ENCODE measurements at places on chromosomes 11 and 22. TPM values are rescaled to one million over a fixed set of nuclear protein-coding genes. Genes with fewer than 3 reads are reported as not detected.

DNA sequence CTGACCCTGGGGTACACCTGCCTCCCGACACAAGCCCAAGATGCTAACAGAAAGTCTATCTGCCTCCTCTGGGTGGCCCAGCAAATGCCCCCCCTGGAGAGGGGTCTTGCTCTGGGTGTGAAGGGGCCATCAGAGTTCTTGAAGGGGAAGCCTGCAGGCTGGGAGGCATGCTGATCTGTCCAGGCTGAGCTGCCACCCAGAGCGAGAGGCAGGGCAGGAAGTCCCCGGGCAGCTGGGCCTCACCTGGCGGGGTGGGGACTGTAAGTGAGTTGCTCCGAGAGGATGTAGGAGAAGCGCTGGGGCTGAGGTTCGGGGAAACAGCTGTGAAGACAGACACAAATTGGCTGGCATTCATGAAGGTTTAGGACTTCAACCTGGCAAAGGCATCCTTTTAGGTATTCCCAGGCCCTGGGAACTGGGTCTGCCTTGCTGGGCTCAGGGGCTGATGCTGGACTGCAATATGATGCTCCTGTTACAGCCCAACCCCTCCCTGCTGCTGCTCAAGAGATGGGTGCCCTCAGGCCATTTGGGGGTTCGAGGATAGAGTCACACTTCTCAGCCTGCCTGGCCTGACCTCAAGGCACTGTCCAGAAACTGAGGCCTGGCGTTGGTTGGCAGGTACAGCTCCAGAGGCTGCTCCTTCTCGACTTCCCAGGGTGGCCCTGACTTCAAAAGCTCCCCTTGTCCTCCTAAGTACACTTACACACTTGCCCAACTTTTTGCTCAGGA, 60.2 kb upstream of the LYVE1 start:
- H3K36me3 ChIP-seq, result no peaks in the 10 kb centered on the region
- H3K27me3 ChIP-seq, result no peaks in the 10 kb centered on the region
- H3K4me3 ChIP-seq, result no peak overlapping the region
- peaks cover under 1% of the 10 kb centered on the region for H3K4me1 ChIP-seq

GRCh38 chr22:49137206-49137840, 690.4 kb downstream of the BRD1 start:
- no peaks in the 10 kb centered on the region for H3K36me3 ChIP-seq
- H3K4me3 ChIP-seq, result no peak overlapping the region
- H3K27me3 ChIP-seq, result no peaks in the 10 kb centered on the region
- H3K27ac ChIP-seq, result no peak overlapping the region
- DNase-seq, result no peak
- H3K4me1 ChIP-seq, result no peaks in the 10 kb centered on the region

GRCh38 chr22:42321908-42322561, 51.6 kb upstream of the TCF20 start:
- DNase-seq, result no peak
- no peaks in the 10 kb centered on the region for H3K27me3 ChIP-seq
- no peaks in the 10 kb centered on the region for H3K36me3 ChIP-seq
- peaks cover 19% of the 10 kb centered on the region for H3K4me1 ChIP-seq

- H3K27me3 ChIP-seq, result no peaks in the 10 kb centered on the region
- no peaks in the 10 kb centered on the region for H3K36me3 ChIP-seq
- DNase-seq, result no peak
- H3K4me3 ChIP-seq, result no peak overlapping the region
- no peak overlapping the region for H3K27ac ChIP-seq
These were observed 232.0 kb upstream of the TENM4 start for GRCh38 chr11:79672786-79673185.

GRCh38 chr11:95922099-95922498, 1.8 kb downstream of the MTMR2 start:
- H3K36me3 ChIP-seq, result no peaks in the 10 kb centered on the region
- H3K27me3 ChIP-seq, result no peaks in the 10 kb centered on the region
- DNase-seq, result no peak
- no peak overlapping the region for H3K4me3 ChIP-seq
- H3K27ac ChIP-seq, result no peak overlapping the region

- H3K36me3 ChIP-seq, result no peaks in the 10 kb centered on the region
- no peak overlapping the region for H3K4me3 ChIP-seq
- no peak overlapping the region for H3K27ac ChIP-seq
- no peak for DNase-seq
- no peaks in the 10 kb centered on the region for H3K27me3 ChIP-seq
These were observed 62.7 kb upstream of the FTH1 start for GRCh38 chr11:62030071-62030684.

RAG1 gene
- polyA plus RNA-seq, result not detected

Measured in naive thymus-derived CD4-positive, alpha-beta T cell (primary cell).